ENCODE measurements at places on chromosomes 16 and 17. TPM values are rescaled to one million over a fixed set of nuclear protein-coding genes. Genes with fewer than 3 reads are reported as not detected.
A peak's percentile ranks its signal among the peaks of the same experiment; 100 is the strongest.

DNA sequence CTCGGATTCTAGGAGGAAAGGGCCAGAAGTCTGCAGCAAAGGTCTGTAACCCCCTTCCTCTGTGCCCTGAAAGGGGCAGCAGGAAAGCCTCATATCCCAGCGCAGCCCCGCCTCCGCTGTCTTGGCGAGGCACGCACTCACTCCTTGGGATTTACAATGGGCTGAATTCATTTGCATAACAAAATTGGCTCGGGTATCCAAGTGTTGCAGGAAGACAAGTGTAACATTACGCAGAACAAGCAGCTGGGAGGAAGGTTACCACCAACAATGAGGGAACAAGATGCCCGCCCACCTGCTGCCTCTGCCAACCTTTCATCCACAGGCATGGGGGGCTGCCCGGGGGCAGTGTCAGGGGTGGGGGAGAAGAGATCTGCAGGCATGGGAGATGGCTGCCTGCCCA lies 130.4 kb downstream of the MRM1 start:
- DNase-seq: no peak
- H3K27ac ChIP-seq: no peak overlapping the region
- H3K27me3 ChIP-seq: no peaks in the 10 kb centered on the region
- H3K36me3 ChIP-seq: no peaks in the 10 kb centered on the region

GRCh38 chr16:78684030-78684611 lies 584.7 kb downstream of the WWOX start:
- no peak for DNase-seq
- no peaks in the 10 kb centered on the region for H3K4me1 ChIP-seq
- no peak overlapping the region for H3K4me3 ChIP-seq
- H3K27me3 ChIP-seq: no peaks in the 10 kb centered on the region
- H3K36me3 ChIP-seq: no peaks in the 10 kb centered on the region

DNA sequence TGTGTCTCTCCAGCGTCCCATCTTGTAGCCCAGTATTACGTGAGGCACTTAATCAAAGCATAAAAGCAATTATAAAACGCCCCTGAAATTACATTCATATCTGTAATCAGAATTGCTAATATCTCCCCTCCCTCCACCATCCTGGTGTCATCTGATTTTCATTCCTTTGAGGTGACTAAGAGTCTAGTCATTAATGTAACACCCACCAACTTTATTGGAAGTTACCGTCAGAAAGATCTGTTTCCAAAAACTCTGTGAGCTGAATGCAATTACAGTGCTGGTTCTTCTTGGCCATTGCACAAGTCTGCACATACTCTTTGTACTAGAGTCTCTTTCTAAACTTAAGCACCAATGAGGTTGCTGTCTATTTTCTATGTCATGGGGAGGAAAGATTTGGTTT lies 12.5 kb upstream of the MAF start:
- DNase-seq: no peak
- no peaks in the 10 kb centered on the region for H3K27me3 ChIP-seq
- no peaks in the 10 kb centered on the region for H3K4me1 ChIP-seq
- H3K4me3 ChIP-seq: no peak overlapping the region
- no peaks in the 10 kb centered on the region for H3K36me3 ChIP-seq
- H3K27ac ChIP-seq: no peak overlapping the region

DNA sequence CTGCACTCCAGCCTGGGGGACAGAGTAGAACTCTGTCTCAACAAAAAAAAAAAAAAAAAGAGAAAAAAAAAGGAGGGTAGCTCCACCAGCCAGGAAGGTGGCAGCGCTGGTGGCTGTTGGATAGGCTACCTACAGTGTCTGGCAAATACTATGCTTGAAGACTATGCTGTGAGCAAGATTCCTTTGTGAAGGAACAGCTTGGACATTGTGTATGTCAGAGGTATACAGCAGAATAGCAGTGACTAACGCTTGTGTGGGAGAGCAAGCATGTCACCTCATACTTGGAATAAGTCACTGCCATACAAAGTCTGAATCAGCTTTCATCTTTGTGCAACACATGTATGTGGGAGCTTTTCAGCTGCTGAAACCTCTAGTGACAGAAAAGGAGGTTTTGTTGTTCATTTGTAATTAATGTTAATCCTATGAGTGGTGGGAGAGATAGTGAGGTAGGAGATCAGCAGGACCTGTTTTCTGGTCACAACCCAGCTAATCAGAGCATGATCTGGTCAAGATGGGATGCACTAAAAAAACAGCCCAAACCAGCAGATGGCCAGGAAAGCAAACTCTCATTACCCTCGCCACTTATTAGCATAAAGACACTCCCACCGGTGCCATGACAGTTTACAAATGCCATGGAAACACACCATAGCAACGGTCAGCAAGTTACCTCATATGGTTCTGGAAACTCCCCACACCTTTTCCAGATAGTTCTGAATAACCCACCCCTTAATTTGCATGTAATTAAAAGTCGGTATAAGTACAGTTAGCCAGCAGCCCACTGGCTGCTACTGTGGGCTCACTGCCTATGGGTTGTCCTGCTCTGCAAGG lies 6.8 kb upstream of the ITGAD start:
- H3K4me3 ChIP-seq: no peak overlapping the region
- H3K4me1 ChIP-seq: peaks cover 28% of the 10 kb centered on the region
- no peaks in the 10 kb centered on the region for H3K36me3 ChIP-seq
- H3K27ac ChIP-seq: peak overlapping the region; percentile 83

C1QL1 gene
- 2.9 TPM for total RNA-seq

KRT39 gene
- total RNA-seq: not detected

- no peak within 1 kb of the TSS for H3K27ac ChIP-seq
- H3K4me1 ChIP-seq: peaks cover 5% of the 10 kb centered on the region
- no peaks in the 10 kb centered on the region for H3K27me3 ChIP-seq
- DNase-seq: peak; percentile 85
- H3K4me3 ChIP-seq: no peak within 1 kb of the TSS
Measured at GRCh38 chr17:3557768-3558583, at the start of gene TRPV3. TSS of gene TRPV3 (minus strand) at chr17:3557812. CDS start at chr17:3554850, 2,962 bp downstream.

- H3K27ac ChIP-seq: peak overlapping the region; percentile 90
- DNase-seq: no peak
- H3K36me3 ChIP-seq: no peaks in the 10 kb centered on the region
- H3K27me3 ChIP-seq: no peaks in the 10 kb centered on the region
- no peak overlapping the region for H3K4me3 ChIP-seq
Measured at GRCh38 chr16:583815-584591, 5.9 kb upstream of the RAB40C start.

ASIC2 gene
- not detected for total RNA-seq

DNA sequence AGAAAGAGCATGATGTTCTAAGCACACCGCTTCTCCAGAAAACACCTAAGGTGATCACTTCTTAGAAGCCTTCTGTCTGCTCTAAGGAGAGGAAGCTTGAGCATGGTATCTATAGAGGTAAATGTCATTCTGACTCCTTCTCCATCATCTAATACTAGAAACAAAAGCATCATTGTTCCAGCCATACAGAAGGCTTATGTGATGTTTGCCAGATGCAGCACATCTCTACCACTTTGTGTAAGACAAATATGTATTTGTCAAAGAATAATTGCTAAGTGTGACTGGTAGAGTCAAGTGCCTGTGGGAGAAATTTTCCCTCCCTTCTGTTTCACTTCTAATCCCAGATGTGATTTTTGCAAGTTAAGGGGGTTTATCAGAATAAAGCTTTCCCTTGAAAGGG lies 217.1 kb downstream of the HS3ST3A1 start:
- no peaks in the 10 kb centered on the region for H3K36me3 ChIP-seq
- H3K27ac ChIP-seq: no peak overlapping the region
- no peaks in the 10 kb centered on the region for H3K27me3 ChIP-seq
- no peaks in the 10 kb centered on the region for H3K4me1 ChIP-seq

GRCh38 chr17:82947051-82947991 lies 107.5 kb upstream of the ZNF750 start:
- H3K27ac ChIP-seq: no peak overlapping the region
- H3K36me3 ChIP-seq: peaks cover 8% of the 10 kb centered on the region
- no peak overlapping the region for H3K4me3 ChIP-seq

GRCh38 chr17:72387487-72387886 lies 266.7 kb downstream of the SOX9 start:
- no peaks in the 10 kb centered on the region for H3K36me3 ChIP-seq
- H3K4me3 ChIP-seq: no peak overlapping the region
- no peak overlapping the region for H3K27ac ChIP-seq
- H3K27me3 ChIP-seq: no peaks in the 10 kb centered on the region
- no peak for DNase-seq
- H3K4me1 ChIP-seq: no peaks in the 10 kb centered on the region

- H3K27ac ChIP-seq: no peak overlapping the region
- no peaks in the 10 kb centered on the region for H3K36me3 ChIP-seq
- DNase-seq: no peak
- H3K4me1 ChIP-seq: peaks cover 13% of the 10 kb centered on the region
- no peak overlapping the region for H3K4me3 ChIP-seq
- no peaks in the 10 kb centered on the region for H3K27me3 ChIP-seq
Measured at GRCh38 chr17:7208754-7209460, 10.7 kb downstream of the DLG4 start.

- no peak for DNase-seq
- H3K27ac ChIP-seq: no peak overlapping the region
- no peaks in the 10 kb centered on the region for H3K27me3 ChIP-seq
- no peaks in the 10 kb centered on the region for H3K4me1 ChIP-seq
- H3K4me3 ChIP-seq: no peak overlapping the region
Measured at GRCh38 chr17:33974276-33974675, 280.8 kb upstream of the CCL2 start.

SPDYE4 gene
- not detected for total RNA-seq

DNA sequence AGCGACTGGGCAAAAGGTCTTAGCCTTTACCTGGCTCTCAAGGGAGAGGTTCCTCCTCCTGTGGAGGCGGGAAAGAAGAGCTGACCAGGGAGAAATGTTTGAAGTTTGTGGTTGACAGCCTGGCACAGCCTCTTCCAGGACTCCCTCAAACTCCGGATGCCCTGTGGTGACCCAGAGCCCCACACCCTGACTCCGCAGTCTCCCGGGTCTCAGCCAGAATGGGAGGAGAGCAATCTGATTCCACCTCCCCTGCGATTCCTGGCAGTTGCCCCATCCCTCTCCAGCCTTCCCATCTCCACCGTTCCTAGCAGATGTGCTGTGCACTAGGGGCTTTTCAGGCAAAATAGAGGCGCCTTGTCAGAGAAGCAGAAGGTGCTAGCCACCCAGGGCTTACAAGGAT lies 5.5 kb upstream of the DNAI2 start:
- no peaks in the 10 kb centered on the region for H3K27me3 ChIP-seq
- H3K27ac ChIP-seq: no peak overlapping the region
- H3K4me3 ChIP-seq: no peak overlapping the region
- no peaks in the 10 kb centered on the region for H3K36me3 ChIP-seq
- no peak for DNase-seq

GRCh38 chr17:40974366-40974765 lies 7.6 kb upstream of the KRT39 start:
- H3K36me3 ChIP-seq: no peaks in the 10 kb centered on the region
- H3K27me3 ChIP-seq: no peaks in the 10 kb centered on the region
- no peak overlapping the region for H3K27ac ChIP-seq
- no peak overlapping the region for H3K4me3 ChIP-seq
- peaks cover 12% of the 10 kb centered on the region for H3K4me1 ChIP-seq

CCDC200 gene
- not detected for total RNA-seq

DNA sequence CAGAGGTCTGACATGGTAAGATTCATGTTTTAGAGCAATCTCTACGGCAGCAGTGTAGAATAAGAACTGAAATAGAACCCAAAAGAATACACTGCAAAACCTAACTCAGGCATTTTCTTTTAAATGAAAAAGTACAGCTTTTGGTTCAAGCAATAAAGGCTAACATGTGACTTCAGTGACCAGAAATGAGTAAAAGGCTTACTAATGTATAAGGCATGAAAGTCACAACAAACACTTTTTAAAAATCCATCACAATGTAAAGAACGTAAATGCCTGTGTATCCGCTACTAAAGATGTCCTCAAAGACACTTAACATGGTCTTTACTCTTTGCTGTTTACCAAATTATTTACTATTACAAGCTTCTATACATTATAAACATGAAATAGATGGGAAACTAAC lies 16.6 kb downstream of the KIAA0753 start:
- no peaks in the 10 kb centered on the region for H3K27me3 ChIP-seq
- H3K36me3 ChIP-seq: peaks cover 10% of the 10 kb centered on the region
- H3K4me1 ChIP-seq: no peaks in the 10 kb centered on the region
- H3K4me3 ChIP-seq: no peak overlapping the region
- H3K27ac ChIP-seq: no peak overlapping the region
- no peak for DNase-seq

ATP6V0D1 gene
- total RNA-seq: 102 TPM

HIGD1B gene
- not detected for total RNA-seq

CLEC18B gene
- 0.26 TPM for total RNA-seq

GRCh38 chr17:40956401-40957254 lies 10.1 kb downstream of the KRT39 start:
- peak overlapping the region; percentile 69 for H3K27ac ChIP-seq
- no peak for DNase-seq
- no peak overlapping the region for H3K4me3 ChIP-seq
- no peaks in the 10 kb centered on the region for H3K36me3 ChIP-seq
- H3K27me3 ChIP-seq: no peaks in the 10 kb centered on the region

- peaks cover 27% of the 10 kb centered on the region for H3K4me1 ChIP-seq
- no peak overlapping the region for H3K27ac ChIP-seq
- no peaks in the 10 kb centered on the region for H3K36me3 ChIP-seq
- DNase-seq: no peak
- H3K27me3 ChIP-seq: no peaks in the 10 kb centered on the region
Measured at GRCh38 chr16:84045001-84045817, 2.6 kb upstream of the SLC38A8 start.

DNA sequence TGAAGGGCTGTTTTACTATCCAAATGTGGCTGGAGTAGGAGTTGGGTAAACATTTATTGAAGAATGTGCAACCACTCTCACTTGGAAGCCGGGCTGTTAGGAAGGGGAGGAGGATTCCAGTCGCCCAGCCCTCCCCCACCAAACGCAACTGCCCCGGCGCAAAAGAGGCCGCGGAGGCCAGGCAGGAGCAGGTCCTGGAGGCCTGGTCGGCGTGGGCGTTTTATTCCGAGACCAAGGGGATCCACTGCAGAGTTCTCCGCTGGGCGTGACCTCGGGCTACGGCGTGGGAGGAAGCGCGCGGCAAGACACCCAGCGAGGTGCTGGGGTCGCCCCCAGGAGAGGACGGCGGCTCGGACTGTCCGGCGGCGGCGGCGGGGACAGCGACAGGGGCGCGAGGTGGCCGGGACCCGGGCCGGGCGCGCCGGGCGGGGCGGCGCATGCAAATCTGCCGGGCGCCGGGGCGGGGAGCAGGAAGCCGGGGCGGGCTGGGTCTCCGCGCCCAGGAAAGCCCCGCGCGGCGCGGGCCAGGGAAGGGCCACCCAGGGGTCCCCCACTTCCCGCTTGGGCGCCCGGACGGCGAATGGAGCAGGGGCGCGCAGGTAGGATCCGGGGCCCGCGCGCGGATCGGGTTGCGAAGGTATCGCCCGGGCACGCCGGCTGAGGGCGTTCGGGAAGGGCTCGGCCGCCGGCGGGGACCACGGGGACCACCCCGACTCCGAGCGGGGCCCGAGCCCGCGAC lies at the start of gene IL4R:
Gene IL4R, plus strand, starts transcription at position 553 of the 739 bp plus-strand sequence. CDS start 26,230 bp downstream, outside the sequence.
- H3K27me3 ChIP-seq: no peaks in the 10 kb centered on the region
- peak within 1 kb of the TSS; percentile 84 for H3K4me3 ChIP-seq
- H3K4me1 ChIP-seq: peaks cover 35% of the 10 kb centered on the region
- H3K27ac ChIP-seq: peak within 1 kb of the TSS; percentile 90

GRCh38 chr17:64180089-64181073 lies 50.4 kb upstream of the ERN1 start:
- no peaks in the 10 kb centered on the region for H3K27me3 ChIP-seq
- H3K4me3 ChIP-seq: no peak overlapping the region
- no peak overlapping the region for H3K27ac ChIP-seq
- no peaks in the 10 kb centered on the region for H3K36me3 ChIP-seq
- no peak for DNase-seq
- peaks cover 32% of the 10 kb centered on the region for H3K4me1 ChIP-seq

Data from body of pancreas (tissue), 4 donors.